Lower leg skin (tissue), 4 donors: ENCODE measurements at places on chromosomes 2 and 18.

GRCh38 chr2:55729136-55729685, 35.6 kb upstream of the PNPT1 start:
- DNase-seq, result no peak

- DNase-seq, result no peak
Observed at GRCh38 chr2:178088774-178089270, 16.2 kb upstream of the PDE11A start.

DNA sequence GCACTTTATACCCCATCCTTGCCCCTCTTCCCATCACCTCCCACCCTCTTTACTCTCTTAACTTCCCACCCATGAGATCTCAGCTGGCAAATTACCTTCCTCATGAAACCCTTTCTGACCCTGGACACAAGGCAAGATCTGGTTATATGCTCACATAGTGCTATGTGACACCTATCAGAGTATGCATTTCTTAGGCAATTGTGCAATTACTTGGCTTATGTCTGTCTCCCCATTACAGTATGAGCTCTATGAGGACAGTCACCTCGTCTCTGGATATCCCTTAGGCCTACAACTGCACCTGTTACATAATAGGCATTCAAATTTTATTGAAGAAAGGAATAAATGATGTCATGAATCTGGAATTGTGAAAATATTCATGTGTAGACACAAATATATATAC, 91.4 kb downstream of the ZNF385B start:
- no peak for DNase-seq

DNA sequence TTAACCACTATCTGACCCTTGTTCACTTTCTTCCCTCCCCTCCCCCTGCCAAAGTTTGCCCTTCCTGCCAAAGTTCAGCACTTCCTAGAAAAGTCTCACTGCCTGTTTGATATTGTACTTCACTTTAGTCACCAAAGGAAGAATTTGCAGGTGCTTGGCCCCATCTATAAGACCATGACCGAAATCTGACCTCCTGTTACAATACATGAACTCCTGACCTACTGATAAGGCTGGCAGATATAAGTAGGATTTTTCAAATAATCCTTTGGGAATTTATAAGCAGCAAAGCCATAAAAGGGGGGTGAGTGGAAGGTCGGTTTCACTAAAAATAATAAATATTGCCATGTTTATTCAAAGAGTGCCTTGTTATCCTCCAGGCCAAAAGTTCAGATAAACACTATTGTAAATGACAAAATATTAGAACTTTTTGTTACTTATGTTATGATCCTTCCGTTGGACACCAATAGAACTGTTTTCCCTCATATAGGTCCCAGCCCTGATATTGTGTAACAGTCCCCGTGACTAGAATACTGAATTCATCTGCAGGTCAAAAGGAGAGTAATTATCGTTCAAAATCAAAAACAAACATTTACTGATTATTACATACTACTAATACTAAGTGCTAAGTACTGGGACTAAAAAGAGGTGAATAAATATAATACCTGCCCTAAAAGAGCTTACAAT, 277.6 kb downstream of the EXOC6B start:
- DNase-seq, result no peak

- DNase-seq, result no peak
Observed at GRCh38 chr2:25178976-25179375, 10.6 kb upstream of the POMC start.

GRCh38 chr2:105486762-105487141, 87.9 kb upstream of the FHL2 start:
- no peak for DNase-seq

- peak; percentile 93 for DNase-seq
Observed at GRCh38 chr2:150485871-150486538, 1.5 kb downstream of the RND3 start.

DNA sequence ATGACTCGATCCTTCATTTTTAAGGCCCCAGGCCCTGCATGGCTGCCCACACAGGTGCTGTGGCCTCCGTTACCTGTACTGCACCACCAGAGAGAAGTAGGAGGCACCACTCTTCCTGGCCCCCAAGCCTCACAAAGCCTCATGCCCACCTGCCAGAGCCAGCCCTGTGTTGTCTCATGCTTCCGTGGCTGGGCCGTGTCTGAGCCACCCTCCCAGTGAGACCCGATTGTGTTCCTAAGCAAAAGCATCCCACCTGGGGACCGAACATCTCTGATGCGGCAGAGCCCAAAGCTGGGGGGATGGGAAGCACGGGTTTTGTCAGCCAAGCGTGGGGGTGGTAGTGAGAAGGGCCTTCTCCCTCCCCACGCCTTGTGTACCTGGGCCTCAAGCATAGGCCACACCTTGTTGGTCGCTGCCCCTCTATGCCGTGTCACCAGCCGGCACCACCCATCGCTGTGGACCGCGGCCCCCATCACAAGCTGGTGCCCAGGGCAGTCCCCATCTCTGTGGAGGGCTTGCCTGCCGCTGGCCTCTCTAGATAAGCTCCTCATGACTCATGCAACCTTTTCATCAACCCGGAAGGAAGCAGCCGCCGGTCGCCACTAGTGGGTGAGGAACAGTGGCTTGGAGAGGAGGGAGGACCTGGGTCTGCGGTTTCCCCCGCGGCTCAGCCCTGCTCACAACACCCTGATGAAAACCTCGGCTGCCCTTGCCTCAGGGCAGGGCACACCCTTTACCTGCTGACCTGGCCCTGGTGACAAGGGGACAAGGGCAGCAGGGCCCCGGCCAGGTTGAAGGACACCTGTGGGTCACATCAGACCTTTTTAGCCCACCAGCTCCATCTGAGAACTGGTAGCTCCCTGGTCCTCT, 2.7 kb upstream of the RNPEPL1 start:
- peak; percentile 83 for DNase-seq

- DNase-seq, result no peak
Observed at GRCh38 chr2:102005989-102006885, 14.5 kb downstream of the IL1R2 start.

- no peak for DNase-seq
Observed at GRCh38 chr2:216992056-216992675, 132.3 kb upstream of the TNP1 start.

GRCh38 chr2:205077159-205077558, 531.9 kb downstream of the PARD3B start:
- no peak for DNase-seq

DNA sequence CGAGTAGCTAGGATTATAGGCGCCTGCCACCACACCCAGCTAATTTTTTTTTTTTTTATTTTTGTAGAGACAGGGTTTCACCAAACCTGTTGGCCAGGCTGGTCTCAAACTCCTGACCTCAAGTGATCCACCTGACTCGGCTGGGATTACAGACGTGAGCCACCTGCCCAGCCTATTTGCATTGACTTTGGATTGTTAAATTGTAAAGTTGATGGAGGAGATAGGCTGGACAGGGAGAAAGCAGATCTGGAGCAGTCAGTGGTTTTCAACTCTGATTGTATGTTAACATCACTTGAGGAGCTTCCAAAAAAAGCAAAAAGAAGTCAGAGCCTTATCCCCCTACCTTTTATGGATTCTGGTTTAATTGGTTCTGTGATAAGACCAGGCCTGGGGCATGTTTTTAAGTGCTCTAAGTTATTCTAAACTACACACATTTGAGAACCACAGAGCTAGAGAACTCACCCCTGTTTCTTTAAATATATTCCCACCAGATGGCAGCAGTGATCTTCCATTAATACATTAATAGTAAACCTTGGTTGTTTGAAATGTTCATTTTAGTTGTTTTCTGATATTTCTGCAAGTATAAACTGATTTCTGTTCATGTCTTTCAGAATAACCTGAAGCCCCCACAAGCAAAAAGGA, 7.5 kb downstream of the C2orf49 start:
- DNase-seq, result no peak

DNA sequence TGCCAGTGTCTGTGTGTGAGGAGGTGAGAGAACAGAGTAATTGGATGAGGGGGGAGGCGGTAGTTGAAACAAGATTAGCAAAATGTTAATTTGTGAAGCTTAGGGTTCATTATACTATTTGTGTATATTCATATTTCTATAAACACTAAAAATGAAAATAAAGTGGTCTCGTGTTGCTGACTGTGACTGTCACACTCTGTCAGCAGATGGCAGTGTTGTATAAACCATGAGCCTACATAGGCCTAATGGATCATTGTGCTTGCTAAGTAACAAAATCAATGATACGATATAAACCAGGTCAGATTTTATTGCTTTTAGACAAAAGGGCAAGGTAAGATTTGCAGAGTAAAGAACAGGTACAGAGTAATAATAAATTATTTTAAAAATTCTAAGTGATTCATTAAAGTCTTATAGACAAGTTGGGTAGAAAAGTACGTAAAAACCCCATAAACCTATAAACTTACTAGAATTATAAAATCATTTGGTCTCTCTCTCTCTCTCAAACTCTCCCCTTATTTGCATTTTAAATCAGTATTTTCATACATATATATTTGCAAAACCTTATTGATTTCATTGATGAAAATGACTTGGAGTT, 182.7 kb downstream of the RPIA start:
- DNase-seq, result no peak

GRCh38 chr18:51074605-51075004, 44.6 kb downstream of the SMAD4 start:
- DNase-seq, result no peak

DNA sequence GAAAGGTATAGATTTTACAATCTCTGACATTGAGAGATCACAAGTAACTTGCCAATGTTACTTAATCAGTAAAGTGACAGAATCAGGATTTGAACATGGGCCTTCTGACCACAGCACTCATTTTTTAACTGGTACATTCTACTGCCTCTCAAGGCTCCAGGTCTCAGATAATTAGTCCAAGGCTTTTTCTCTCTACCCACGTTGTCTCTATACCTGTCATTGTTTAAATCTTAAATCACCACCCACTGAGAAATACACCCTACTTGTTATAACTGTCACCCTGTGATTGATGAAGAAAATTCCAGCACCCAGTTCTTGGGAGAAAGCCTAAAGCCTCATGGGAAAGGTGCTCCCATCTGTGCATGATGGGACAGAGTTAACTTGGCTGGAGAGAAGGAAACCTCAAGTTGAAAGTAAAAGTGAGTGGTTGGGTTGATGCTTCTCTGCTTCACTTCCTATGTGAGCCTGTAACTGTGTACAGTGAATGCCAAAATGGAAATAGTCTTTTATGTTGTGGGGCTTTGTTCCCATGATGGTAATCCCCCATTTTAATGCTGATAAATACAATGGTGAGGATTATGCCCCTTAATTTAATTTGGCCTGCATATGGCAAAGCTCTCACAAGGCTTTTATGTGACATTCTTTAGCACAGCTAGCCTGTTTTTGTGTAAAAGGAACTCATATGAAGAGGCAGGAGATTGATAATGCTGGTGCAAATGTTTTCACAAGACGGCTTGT, 190.1 kb upstream of the SP5 start:
- DNase-seq, result no peak

DNA sequence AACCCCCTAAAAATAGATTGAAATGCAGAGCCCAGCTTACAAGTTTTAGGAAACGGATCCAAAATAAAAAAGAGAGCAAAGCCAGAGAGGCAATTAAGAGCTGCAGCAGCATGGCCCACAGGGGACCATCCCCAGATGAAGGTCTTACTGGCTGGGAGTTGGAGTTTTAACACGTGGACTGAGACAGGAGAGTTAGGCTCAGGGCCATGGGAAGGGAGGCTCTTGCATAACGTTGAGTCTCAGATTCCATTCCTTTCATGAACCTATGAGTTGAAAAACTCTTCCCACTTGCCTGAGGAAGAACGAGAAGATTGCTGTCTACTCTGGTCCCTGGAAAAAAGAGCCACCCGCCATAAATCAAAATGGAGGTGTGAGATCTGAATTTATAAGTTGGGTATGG, 101.8 kb upstream of the NDUFV2 start:
- DNase-seq, result no peak

GRCh38 chr18:49935215-49935614, 121.9 kb upstream of the ACAA2 start:
- DNase-seq, result no peak
